ENCODE measurements at places on chromosomes 1 and 21.

- H3K27ac ChIP-seq = no peak overlapping the region
- no peak overlapping the region for H3K4me3 ChIP-seq
Measured at GRCh38 chr1:37647281-37647680, 12.6 kb upstream of the RSPO1 start.

DNA sequence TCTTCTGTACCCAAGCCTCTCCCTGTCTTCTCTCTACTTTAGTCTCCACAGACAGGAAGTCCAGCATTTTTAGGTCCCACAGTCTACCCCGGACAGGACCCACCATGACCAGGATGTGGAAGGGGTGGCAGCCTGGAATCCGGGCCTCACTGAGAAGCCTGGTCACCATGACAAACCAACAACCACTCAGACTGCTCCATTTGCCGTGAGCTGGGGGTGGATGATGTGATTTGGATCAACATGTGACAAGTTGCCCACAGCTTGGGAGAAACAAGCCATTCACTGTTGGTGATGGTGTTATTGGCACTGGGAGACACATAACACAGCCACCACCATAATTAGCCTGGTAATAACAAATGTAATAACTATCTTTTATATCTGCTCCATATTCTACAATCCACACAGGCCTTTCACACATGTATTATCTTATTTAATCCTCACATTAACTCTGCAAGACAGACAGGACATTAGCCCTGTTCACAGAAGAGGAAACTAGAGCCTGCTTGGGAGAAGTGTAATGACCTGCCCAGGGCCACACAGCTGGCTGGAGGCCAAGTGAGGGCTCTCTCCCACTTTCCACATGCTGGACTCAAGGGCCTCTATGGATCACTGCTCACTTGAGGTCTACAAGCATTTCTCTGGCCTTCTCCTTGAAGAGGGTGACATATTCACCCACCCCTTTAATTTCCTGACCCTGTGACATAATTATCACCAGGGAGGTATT, 22.9 kb downstream of the MEF2D start:
- no peaks in the 10 kb centered on the region for H3K27me3 ChIP-seq
- peaks cover 62% of the 10 kb centered on the region for H3K4me1 ChIP-seq
- H3K36me3 ChIP-seq = peaks cover 19% of the 10 kb centered on the region
- peak overlapping the region; percentile 23 for H3K4me3 ChIP-seq

DNA sequence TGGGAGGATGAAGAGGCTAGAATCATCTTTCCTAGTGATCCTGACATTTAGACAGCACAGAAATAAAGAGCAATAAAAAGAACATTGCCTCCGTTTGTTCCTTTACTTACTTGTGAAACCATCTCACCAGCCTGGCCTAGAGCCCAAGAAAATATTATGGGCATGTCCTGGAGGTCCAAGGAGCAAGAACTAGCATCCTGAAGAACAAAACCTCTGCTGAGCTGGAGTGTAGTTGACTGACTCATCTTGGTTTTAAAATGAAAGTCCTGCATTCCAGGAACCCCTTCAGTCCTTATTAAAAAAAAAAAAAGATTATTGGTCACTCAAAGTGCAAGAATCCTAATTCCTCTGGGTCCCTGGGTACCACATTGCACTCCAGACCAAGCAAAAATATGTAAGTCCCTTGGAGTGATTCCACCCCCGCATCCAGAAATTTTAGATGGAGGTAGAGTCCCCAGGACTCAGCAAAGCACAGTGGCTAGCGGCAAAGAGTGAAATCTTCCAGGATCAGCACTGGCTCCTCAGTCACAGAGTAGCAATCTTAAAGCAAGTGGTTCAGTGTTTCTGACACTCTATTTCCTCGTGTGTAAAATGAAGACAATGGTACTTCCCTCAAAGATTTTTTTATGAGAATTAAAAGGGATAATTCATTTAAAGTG, 7.0 kb downstream of the SMCP start:
- H3K4me1 ChIP-seq = no peaks in the 10 kb centered on the region
- H3K27me3 ChIP-seq = no peaks in the 10 kb centered on the region
- no peak for DNase-seq
- no peak overlapping the region for H3K27ac ChIP-seq
- no peaks in the 10 kb centered on the region for H3K36me3 ChIP-seq

- H3K27ac ChIP-seq = no peak overlapping the region
- no peak overlapping the region for H3K4me3 ChIP-seq
- no peak for DNase-seq
- no peaks in the 10 kb centered on the region for H3K27me3 ChIP-seq
Measured at GRCh38 chr1:27141266-27142003, 13.5 kb downstream of the SLC9A1 start.

DNA sequence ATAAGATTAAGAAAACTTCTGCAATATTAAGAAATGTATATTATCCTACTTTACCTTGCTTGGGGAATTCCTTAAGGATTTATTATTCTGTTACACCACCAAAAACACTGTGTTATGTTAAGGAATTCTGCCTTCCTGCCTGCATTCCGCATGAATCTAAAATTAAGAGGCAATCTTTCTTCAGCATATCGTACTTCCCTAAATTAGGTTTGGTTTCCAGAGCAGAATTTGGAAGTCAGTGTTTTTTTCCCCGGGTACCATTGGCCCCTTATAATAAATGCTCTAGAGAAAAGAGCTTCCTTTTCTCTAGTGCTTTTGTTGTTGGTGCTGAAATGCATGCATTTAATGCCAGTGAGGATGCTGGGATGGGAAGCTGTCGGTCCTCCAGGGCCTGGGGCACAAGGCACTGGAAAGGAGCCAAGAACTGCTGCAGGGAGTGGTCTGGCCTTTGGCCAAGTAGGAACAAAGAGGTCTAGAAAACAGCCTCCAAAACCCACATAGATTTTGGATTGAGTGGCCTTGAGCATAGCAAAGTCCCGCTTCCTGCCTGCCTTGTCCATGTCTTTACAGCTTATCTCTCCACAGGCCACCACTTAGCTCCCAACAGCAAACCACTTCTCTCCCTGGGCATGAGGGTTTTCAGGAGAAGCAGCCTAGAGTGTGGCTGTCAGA, 69.9 kb downstream of the RRAGC start:
- H3K4me3 ChIP-seq = no peak overlapping the region
- H3K36me3 ChIP-seq = peaks cover 2% of the 10 kb centered on the region
- H3K4me1 ChIP-seq = no peaks in the 10 kb centered on the region
- DNase-seq = no peak
- peaks cover 77% of the 10 kb centered on the region for H3K27me3 ChIP-seq

DNA sequence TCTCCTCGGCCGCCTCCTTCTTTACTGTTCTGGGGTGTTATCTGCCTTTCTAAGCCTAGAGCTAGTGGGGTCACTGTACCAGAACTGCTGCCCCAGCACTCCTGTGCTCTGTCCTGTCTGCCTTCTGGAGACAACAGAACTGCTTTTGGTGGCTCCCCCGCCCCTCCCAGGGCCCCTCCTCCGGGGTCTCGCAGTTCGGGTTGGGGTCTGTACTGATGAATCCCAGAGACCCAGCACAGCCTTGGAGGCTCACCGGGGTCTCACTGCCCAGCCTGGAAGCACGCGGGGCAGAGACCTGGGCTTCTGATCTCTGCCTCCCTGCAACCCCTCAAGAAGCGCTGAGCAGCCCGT, 3.2 kb upstream of the PLEKHA6 start:
- no peaks in the 10 kb centered on the region for H3K36me3 ChIP-seq
- peaks cover 38% of the 10 kb centered on the region for H3K4me1 ChIP-seq
- peak overlapping the region; percentile 52 for H3K27ac ChIP-seq
- H3K4me3 ChIP-seq = peak overlapping the region; percentile 52
- DNase-seq = no peak

GRCh38 chr1:91022518-91022929, 689 bp upstream of the ZNF644 start:
- peaks cover 3% of the 10 kb centered on the region for H3K36me3 ChIP-seq
- DNase-seq = no peak
- H3K27me3 ChIP-seq = no peaks in the 10 kb centered on the region
- peaks cover 51% of the 10 kb centered on the region for H3K4me1 ChIP-seq
- peak overlapping the region; percentile 98 for H3K4me3 ChIP-seq

GRCh38 chr1:110443451-110443850, 7.5 kb upstream of the PROK1 start:
- H3K27me3 ChIP-seq = peaks cover 7% of the 10 kb centered on the region
- H3K27ac ChIP-seq = no peak overlapping the region
- no peak for DNase-seq

DNA sequence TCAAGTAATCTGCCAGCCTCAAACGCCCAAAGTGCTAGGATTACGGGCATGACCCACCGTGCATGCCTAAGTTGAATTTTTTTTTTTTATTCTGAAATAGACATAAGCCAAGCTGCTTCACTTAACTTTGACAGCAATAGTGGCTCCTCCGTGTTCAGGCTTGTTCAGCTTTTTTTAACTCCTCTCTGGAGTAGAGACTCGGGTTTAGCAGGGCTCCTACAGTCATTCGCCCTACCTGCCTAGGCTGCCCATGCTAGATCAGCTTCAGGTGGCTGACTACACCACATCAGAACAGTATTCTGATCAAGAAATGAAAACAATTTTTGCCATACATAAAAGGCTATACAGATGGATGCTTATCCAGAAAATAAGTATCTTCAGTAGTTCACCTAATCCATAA, 14.7 kb downstream of the ARID4B start:
- H3K4me1 ChIP-seq = peaks cover 60% of the 10 kb centered on the region
- H3K27ac ChIP-seq = peak overlapping the region; percentile 97
- H3K27me3 ChIP-seq = no peaks in the 10 kb centered on the region
- H3K4me3 ChIP-seq = peak overlapping the region; percentile 89
- H3K36me3 ChIP-seq = peaks cover 1% of the 10 kb centered on the region
- no peak for DNase-seq

DNA sequence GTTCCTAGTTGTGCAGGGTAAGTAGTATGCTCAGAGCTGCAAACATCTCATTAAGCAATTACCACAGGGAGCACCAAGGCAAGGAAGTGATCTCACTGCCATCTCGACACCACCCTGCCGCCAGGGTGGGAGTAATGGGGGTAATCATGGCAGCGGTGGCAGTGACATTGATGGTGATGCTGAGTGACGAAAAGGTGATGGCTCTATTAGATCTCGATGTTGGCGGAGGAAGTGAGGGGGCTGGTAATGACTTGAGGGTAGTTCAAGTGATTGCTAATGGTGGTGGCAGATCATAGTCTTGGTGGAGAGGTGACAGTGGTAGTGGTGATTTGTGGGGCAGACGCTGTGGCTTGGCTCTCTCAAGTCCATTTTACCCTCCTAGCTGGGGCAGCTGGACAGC, 25.4 kb upstream of the TENT5B start:
- H3K4me1 ChIP-seq = no peaks in the 10 kb centered on the region
- no peak overlapping the region for H3K27ac ChIP-seq
- H3K27me3 ChIP-seq = no peaks in the 10 kb centered on the region
- H3K4me3 ChIP-seq = no peak overlapping the region
- no peaks in the 10 kb centered on the region for H3K36me3 ChIP-seq
- DNase-seq = no peak

GRCh38 chr1:201562659-201563405, 23.9 kb downstream of the NAV1 start:
- no peaks in the 10 kb centered on the region for H3K4me1 ChIP-seq
- no peaks in the 10 kb centered on the region for H3K27me3 ChIP-seq

DNA sequence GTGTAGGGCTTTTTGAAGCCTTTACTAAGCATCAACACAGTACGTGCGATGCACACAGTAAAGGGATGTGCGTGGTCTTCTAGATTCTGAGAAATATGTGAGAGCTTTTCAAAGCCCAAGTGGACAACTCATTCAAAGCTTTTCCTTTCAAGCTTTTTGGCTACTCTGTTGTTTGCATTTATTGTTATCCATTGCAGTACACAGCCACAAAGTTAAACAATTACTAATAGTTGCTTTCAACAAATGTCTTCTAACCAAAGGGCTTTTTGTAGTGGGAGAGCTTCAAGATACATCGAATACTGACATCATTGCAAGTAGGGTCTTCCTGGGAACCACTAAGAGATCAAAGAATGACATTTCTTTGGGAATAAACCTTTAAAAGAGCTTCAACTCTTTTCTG, 97.9 kb upstream of the ETV3 start:
- H3K4me1 ChIP-seq = no peaks in the 10 kb centered on the region
- H3K27me3 ChIP-seq = peaks cover 10% of the 10 kb centered on the region
- no peak overlapping the region for H3K27ac ChIP-seq
- DNase-seq = no peak

- H3K4me1 ChIP-seq = peaks cover 16% of the 10 kb centered on the region
- no peaks in the 10 kb centered on the region for H3K36me3 ChIP-seq
- peak; percentile 50 for DNase-seq
- no peak overlapping the region for H3K27ac ChIP-seq
Measured at GRCh38 chr1:9249534-9250410, 15.2 kb downstream of the H6PD start.

DNA sequence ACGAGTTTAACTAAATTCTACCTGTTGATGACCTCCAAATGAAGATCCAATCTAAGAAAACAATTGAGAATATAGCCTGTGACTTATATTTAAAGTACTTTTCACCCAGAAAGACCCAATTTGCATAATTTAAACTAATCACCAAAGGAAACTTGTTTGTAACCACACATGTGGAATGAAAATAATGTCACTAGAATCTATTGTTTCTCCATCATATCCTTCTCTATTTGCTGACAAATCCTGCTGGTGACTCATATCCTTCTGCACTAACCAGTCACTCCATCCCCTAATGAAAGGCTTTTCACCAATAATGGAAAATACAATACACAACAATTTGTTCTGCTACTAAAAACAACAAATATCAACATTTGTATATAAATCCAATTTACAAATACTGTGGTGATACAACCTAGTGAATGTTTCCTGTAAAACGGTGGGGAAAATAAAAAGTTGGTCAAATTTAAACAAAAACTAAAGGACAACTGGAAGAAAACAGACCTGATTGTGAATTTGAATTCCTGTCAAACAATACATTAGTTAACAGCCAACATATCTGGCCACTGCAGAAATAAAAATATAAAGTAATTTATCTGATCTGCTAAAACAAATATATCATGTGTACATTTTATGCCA, 6.5 kb downstream of the PTP4A2 start:
- no peak for DNase-seq
- peaks cover 99% of the 10 kb centered on the region for H3K4me1 ChIP-seq
- H3K27ac ChIP-seq = peak overlapping the region; percentile 92
- no peaks in the 10 kb centered on the region for H3K27me3 ChIP-seq

Data from activated T-cell treated with anti-CD3 and anti-CD28 coated beads, Interleukin-2, amount 50 U/mL, for 72 hours (primary cell).